ENCODE measurements at places on chromosomes 1 and 21.

DNA sequence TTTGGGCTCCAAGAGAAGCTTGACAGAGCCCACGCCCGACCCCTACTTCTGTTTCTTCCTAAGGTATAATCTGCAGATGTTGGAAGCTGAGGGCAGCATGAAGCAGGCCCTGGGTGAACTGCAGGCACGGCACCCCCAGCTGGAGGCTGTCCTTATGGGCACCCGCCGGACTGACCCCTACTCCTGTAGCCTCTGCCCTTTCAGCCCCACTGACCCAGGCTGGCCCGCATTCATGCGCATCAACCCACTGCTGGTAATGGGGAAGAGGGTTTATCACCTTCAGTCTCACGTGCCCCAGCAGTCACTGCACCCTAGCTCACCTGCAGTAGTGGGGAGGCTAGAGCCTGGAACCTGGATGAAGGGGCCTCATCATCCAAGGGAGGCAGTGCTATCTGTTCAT lies 3.1 kb upstream of the LENEP start:
- DNase-seq, result no peak

- no peak for DNase-seq
Measured at GRCh38 chr1:244050835-244051444, at the start of gene ZBTB18. ZBTB18 (plus strand) TSS chr1:244051283; CDS start chr1:244051432, 149 bp downstream.

DNA sequence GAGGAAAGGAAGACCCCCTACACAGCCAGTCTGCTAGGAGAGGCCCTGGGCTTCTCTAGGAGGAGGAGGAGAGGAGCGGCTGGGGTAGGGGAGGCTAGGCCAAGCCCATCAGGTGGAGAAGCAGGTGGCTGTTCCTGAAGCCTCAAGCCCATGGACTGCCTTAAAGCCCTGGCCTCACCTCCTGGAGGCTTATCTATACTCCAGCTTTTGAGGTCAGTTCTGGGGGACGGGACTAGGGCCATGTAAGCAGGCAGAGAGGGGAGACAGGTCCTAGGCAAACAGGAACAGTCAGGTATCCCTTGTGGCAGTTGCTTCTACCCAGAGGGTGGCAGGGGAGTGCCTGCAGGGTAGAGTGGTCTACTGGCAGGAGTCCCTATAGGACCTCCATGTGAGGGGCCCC lies 40.6 kb downstream of the KCNC4 start:
- DNase-seq, result no peak

- DNase-seq, result no peak
Measured at GRCh38 chr1:109557520-109557919, 9.1 kb downstream of the GNAI3 start.

GRCh38 chr1:245091818-245092637 lies 62.8 kb upstream of the KIF26B start:
- DNase-seq, result peak; percentile 31

DNA sequence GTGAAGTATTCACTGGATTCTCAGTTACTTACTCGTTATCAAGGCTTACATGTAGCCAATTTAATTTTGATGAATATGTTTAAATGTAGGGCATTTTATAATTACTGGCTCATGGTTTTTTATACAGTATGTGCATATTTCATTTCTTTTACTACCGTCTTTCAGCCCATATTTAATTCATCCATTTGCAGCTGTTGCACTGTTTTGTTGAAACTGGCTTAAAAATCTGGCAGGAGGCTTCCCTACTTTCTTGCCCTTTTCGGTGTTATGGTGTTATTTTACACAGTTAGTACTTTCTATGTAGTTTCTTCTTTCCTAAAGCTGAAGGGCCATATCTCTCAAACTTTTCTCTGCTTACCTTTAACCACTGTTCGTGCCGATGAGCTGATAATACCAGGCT lies 54.2 kb downstream of the ITSN1 start:
- no peak for DNase-seq

Measured in foreskin melanocyte (primary cell).